ENCODE measurements at places on chromosomes 4 and X.

GRCh38 chrX:134530845-134531244 lies 70.9 kb downstream of the HPRT1 start:
- DNase-seq: no peak

GRCh38 chr4:137711502-137711901 lies 179.2 kb upstream of the PCDH18 start:
- no peak for DNase-seq

DNA sequence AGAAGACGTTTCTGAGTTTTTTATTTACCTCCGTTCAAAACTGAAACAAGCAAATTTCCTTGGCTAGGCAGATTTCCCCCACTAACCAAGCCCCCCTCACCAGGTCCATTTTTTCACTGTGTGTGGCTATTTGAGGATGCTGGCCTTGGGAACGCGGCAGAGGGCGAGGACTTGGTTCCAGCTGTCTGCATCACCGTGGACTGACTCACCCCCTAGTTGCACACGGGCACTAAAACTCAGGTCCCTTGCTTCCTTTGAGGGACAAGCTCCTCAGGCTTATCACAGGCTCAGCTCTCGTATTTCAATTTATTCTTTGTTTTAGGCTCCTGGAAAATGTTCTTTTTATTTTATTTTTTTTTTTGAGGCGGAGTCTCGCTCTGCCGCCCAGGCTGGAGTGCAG lies 8.4 kb upstream of the MTNR1A start:
- DNase-seq: no peak

GRCh38 chr4:27515140-27515539 lies 654.5 kb downstream of the STIM2 start:
- no peak for DNase-seq

GRCh38 chr4:137420901-137421396 lies 111.3 kb downstream of the PCDH18 start:
- DNase-seq: no peak

GRCh38 chr4:108169664-108170063 lies 932 bp upstream of the LEF1 start:
- DNase-seq: no peak

DNA sequence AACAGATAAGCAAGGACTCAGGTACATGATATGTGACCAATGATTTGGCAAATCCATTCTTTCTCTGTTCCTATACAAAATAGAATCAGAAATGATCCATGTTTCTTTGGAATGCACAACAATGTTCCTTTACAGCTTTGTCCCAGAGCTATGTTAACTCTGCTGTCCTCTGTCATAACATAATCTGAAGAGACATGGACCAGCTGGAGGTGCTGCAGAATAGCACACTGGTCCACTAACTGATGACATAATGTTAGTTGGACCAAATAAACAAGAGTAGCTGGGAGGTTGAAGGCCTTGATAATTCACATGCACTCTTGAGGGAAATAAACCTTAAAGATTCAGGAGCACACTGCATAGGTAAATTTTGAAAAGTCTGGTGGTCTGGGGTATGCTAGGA lies 23.0 kb upstream of the DHX15 start:
- no peak for DNase-seq

- no peak for DNase-seq
These were observed 61.5 kb upstream of the GATB start for GRCh38 chr4:151822331-151822730.

DNA sequence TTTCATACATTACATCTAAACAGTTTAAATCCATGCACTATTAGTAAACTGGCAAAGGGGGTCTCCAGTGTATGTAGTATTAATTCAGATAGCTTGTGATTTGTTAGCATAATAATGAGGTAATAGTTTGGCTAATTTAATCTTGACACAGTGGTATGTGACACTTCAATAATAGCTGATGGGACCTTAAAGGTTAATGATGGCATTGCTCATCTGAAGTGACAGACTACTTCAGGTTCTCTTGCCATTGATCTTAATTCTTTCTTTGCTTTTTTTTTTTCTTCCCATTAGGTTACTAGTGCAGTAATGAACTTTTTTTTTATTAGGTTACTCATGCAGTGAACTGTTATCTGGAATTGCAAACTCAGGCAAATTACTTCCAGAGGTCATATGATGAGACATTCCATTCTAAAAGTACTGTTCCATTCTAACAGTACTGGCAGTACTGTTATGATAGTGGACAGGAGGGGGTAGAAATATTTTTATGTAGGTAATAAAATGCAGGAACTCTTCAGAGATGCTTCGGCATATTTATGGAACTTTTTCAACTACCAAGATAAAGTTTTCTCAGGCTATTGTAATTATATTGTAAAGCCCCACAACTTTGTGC lies 911.3 kb upstream of the LCORL start:
- DNase-seq: no peak

DNA sequence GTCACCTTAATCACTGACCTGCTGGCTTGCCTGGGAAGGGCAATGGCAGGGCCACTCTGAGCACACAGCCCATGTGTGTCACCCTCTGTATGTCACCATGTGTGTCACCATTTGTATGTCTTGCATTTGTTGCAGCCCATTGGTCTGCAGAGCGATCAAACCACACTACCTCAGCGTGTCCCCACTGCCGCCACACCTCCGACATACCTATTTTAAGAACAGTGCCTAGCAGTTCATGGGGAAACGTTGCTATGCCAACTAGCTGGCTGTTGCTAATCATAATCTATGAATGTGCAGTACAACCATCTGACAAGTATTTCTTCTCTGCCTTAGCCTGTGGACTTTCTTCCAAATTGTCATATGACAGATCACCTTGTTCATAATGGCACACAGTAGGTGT lies 8.0 kb upstream of the CRMP1 start:
- no peak for DNase-seq

DNA sequence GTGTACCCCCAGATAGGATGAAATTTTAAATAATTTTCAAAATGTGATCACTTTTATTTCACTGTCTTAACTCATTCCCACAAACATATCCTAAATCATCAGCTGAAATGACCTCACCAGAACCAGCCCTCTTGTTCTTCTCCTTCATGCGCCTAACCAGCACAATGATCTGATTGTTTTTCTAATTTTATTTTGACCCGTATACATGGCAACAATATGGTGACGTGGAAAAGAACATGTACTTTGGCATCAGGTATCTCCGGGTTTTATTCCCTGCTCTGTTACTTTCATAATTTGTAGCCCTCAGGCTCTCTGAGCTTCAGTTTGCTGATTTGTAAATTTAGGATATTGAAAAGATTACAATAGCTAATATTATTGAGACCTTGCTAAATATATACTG lies 562.4 kb upstream of the ZFP42 start:
- no peak for DNase-seq

GRCh38 chr4:3679071-3679825 lies 86.9 kb upstream of the ADRA2C start:
- no peak for DNase-seq

Data from bronchial epithelial cell (primary cell).